ENCODE measurements at places on chromosomes 6 and 20.
A peak's percentile ranks its signal among the peaks of the same experiment; 100 is the strongest.

- DNase-seq, result peak; percentile 66
These were observed 503 bp downstream of the PPDPF start for GRCh38 chr20:63520934-63521601.

GRCh38 chr6:36141091-36141490 lies 10.8 kb downstream of the MAPK13 start:
- DNase-seq, result no peak

- no peak for DNase-seq
These were observed 545.6 kb upstream of the MAP3K7 start for GRCh38 chr6:91132461-91132860.

GRCh38 chr6:20833881-20834515 lies 299.7 kb downstream of the CDKAL1 start:
- no peak for DNase-seq

DNA sequence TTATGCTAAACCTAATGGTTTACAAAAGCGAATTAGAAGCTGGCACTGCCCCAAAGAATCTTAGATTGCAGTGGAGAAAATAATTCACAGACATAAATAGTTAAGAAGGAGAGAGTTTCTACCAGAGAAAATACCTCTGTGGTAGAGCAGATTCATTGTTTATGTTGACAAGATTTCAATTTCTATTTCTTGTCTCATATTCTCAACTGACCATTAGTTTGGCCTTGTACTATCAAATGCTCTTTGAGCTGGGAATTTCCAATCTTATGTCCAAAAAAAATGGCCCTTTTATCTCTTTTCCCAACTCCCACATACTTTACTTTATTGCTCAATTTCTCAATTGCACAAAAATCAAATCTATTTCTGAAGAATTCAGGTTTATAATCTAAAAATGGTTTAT lies 804.1 kb upstream of the CITED2 start:
- DNase-seq, result no peak

- no peak for DNase-seq
These were observed 73.5 kb upstream of the DTNBP1 start for GRCh38 chr6:15736297-15736696.

GRCh38 chr6:143607974-143608373 lies 69.8 kb upstream of the PHACTR2 start:
- DNase-seq, result no peak

DNA sequence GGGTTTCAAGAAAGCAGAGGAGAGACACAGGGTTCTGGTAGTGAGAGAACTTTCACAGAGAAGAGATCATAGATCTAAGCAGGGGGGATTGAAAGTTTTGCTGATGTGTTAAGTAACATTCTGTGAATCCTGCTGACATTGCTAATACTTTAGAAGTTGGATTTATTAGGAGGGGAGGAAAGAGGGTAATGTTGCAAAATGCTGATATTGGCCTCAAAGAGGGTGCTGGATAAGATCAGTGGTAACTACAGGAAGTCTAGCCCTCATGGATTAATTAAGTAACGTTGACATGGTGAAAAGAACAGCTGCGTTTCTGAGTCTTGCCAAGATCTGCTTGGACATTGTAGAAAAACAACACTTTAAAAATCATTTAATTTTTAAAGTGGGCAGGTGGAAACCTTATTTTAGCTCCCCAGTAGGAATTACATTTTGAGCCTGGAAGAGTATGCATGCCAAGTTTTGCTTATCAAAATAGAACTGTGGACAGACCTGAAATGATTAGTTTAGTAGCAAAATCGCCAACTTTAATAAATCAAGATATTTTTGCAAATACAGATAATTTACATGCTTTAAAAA lies 606.0 kb upstream of the HTR1E start:
- DNase-seq, result no peak

DNA sequence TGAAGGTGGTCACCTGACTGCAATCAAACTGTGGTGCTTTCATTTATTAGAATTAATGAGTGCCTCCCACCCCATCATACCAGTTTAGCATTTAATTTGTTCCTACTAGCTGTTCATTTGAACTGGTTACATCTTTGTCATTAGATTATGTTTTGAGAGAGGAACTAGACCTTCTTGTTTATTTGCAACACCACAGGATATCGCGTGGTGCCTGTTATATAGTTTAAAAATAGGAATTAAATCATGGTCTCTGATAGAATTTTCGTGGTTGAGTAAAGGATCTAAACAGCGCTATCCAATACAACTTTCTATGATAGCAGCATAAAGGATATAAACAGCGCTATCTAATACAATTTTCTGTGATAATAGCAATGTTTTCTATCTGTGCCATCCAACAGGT lies 2.8 kb downstream of the RPRD1B start:
- DNase-seq, result no peak

DNA sequence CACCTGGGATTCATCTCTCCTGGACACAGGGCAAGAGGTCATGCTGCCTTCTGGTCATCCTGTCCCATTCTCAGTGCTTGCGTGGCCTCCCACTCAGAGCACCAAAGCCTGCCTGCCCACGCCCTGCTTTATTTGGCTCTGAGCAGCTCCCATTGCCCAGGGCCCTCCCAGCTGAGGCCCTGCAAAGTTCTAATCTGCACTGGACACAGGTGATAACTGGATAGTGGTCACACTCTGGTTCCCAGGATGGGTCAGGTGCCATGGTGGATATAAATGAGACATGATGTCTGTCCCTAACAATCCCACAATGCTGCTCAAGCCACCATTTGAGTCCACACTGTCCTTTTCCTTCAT lies 39.5 kb downstream of the CPXM1 start:
- no peak for DNase-seq

DNA sequence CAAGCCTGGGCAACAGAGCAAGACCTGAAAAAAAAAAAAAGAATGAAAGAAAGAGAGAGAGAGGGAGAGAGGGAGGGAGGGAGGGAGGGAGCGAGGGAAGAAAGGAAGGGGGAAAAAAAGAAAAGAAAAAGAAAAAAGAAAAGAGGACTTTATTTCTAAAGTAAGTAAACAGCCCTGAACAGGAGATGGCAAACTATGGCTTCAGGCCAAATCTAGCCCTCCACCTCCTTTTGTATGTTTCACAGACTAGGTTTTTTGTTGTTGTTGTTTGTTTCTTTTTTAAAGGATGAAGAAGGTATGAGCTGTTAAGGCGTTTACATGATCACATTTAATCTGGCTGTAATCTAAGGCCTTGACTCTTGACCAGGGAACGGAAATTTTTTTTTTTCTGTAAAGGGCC lies 711.1 kb upstream of the NRSN1 start:
- no peak for DNase-seq
